ENCODE measurements at places on chromosomes 2 and 18.

- no peak for DNase-seq
Observed at GRCh38 chr18:42915299-42915698, 200.2 kb downstream of the RIT2 start.

GRCh38 chr2:15729709-15730544, 138.3 kb downstream of the DDX1 start:
- no peak for DNase-seq

GRCh38 chr2:219739066-219739465, 111.6 kb downstream of the SLC4A3 start:
- DNase-seq = no peak

GRCh38 chr2:81853341-81853740, 1548.8 kb upstream of the LRRTM1 start:
- no peak for DNase-seq

DNA sequence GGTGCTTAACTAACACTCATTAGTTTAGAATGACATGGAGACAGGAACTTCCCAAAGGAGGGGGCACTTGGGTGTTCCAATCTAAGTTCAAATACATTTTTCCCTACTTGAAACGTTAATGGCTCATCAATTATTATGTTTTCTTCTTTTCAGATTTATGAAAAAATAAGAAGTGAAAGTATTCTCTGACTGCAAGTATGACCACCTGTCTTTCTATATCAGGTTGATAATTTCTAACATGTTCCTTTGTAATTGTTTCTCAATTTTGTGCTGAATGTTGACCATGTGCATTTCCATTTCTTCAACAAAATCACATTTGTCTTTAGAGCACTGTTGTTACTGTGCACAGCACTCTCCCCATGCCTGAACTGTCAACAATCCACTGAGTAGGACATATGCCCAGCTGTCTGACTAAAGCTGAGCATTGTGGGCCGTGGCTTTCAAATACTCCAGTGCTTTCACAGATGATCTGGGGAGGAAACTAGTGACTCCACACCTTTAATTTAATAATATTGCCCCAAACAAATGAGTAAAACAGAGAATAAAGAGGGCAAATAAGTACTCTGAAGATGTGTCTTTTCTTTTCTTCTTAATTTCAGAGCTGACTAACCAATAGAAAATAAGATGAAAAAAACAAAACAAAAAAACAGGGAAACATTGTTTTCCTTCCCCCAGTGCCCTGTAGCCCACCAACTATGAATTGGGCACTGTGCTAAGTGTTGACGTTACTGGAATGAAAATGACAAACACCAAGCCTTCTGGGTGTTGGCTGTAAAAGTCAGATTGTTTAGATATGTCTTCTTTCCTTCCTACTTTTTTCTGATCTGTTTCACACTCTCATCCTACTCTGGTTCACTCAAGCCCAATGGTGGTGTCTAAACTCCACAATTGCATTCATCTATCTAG, 16.0 kb downstream of the LANCL1 start:
- no peak for DNase-seq

DNA sequence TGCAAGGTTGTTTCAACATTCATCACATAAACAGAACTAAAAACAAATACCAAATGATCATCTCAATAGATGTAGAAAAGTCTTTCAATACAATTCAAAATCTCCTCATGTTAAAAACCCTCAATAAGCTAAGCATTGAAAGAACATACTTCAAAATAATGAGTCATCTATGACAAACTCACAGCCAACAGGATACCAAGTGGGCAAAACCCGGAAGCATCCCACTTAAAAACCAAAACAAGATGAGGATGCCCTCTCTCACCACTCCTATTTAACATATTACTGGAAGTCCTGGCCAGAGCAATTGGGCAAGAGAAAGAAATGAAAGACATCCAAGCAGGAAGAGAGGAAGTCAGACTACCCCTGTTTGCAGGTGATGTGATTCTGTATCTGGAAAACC, 992.2 kb upstream of the PIK3C3 start:
- no peak for DNase-seq

DNA sequence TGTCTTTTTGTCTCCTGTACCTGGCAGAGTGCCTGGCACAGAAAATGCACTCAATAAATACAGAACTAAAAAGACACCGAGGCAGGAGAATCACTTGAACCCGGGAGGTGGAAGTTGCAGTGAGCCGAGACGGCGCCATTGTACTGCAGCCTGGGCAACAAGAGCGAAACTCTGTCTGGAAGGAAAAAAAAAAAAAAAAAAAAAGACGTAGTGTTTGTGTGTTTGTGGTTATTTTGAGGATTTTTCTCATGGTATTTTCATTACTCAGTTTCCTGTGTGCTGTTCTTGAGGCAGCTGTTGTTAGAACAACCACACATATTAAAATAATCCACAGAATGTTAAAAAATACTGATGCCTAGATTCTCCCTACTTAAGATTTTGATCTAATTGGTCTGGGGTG, 519.2 kb upstream of the SPHKAP start:
- no peak for DNase-seq

DNA sequence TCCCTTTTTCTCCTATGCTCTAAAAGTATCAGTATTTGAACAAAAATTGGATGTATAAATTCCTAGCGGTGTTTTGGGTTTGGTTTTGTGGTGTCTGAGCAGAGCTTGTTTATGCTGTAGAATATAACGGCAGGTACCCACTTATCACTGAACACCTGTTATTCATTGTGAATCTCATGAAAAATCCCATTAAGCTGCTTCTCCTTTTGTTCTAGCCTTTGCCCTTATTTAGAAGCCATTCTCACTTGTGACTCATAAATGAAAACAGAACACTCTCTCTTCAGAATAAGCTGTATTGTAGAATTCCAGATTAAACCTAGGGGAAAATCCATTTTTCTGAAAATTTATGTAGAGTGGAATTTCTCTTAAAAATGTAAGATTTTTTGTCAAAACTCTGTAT, 104.0 kb downstream of the PRPF40A start:
- no peak for DNase-seq

- no peak for DNase-seq
Observed at GRCh38 chr2:108855194-108855593, 68.6 kb downstream of the CCDC138 start.

GRCh38 chr2:173760553-173760952, 204.6 kb downstream of the SP3 start:
- no peak for DNase-seq

GRCh38 chr18:75698861-75699260, 271.4 kb upstream of the SMIM21 start:
- no peak for DNase-seq

DNA sequence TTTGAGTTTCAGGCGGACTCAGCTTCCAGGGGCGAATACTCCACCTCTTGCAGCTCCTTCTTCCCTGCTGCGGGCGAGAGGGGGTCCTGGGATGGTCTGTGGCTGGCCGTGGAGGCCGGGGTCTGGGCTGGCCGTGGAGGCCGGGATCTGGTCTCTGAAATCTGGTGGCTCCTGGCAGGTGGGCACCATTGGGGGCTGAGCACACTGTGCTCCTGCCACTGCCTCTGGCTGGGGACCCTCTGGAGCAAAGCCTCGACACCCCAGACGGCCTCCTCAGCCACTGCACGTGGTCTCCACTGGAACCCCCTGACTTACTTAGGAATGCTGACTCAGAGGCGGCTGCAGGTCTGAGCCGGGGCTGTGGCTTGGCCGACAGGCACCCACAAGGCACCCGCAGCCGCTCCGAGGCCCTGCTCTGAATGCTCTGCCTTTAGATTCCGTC, 100.1 kb upstream of the ALKAL2 start:
- DNase-seq = no peak

DNA sequence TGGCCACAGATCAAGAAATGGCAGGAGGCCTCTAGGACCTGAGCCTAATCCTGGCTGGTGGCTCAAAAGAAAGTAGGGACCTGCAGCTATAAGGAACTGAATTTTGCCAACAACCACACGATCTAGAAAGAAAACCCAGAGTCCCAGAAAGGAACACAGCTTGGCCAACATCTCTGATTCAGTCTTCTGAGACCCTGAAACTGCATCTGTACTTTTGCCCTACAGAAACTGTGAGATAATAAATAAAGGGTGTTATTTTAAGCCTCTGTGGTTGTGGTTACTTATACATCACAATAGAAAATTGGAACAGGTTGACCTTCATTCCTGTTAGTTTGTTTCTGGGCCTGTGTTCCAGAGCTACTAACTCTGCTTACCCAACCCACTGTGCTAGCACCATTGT, 356.8 kb upstream of the ST6GAL2 start:
- no peak for DNase-seq

- no peak for DNase-seq
Observed at GRCh38 chr2:40120026-40120425, 331.9 kb downstream of the SLC8A1 start.

DNA sequence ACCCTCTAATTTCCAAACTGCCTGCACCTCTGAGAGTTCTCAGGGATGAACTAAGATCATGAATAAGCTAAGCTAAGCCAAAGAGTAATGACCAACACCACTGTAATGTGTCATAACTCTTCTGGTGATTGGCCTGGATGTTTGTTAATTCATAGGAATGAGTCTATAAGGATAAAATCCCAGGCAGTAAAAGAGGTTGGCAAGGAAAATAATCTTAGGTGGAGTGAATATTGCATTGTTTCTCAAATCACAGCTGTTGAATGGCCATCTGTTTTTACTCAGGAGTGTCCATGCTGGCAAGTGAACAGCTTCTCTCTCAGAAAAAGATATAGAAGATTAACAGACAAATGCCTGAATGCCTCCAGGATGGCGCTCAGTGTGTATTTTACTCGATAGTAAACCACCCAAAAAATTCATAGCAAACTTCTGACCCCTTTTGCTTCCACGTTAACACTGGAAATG, 60.8 kb upstream of the GLS start:
- no peak for DNase-seq

- DNase-seq = no peak
Observed at GRCh38 chr2:182636699-182637098, 79.4 kb upstream of the DNAJC10 start.

- DNase-seq = no peak
Observed at GRCh38 chr2:102147935-102148334, 5.4 kb downstream of the IL1R1 start.

DNA sequence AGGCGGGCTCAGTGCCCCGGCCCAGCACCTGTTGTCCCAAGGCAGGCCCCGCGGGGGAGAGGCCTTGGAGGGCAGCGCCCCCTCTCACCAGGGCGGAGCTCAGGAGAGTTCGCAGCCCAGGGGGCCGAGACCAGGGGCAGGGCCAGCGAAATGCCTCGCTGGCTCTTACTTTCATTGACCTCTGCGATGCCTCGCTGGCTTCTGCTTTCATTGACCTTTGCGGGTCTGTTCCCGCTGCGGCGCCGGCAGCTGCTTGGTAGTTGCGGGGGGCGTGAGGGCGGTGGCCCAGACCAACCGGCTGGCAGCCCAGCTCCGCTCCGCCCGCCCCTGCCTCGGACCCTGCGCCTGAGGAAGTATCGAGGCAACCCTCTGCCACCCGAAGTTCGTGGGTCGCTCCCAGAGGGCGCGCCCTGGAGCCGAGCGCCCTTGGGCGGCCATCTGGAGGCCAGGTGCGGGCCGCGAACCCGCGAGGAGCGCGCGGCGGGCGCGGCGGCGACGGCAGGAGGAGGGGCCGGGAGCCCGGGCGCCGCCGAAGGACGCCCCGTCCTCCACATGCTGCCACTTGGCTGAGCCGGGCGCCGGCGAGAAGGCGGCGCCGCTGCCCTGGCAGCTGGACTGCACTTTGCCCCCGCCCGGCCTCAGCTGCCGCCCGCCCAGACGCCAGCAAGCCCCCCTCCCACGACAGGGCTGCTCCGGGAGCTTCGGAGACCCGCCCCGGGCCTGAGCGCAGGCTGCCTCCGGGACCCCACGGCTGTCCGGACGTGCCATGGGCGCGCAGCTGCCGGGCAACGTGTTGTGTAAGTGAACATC, 118.0 kb upstream of the MSTN start:
- DNase-seq = no peak

Measured in stimulated activated CD8-positive, alpha-beta memory T cell treated with anti-CD3 and anti-CD28 coated beads, Interleukin-2, amount 100 ng/mL, for 1 hour (primary cell).